ENCODE measurements at places on chromosomes 16 and 17. TPM values are rescaled to one million over a fixed set of nuclear protein-coding genes. Genes with fewer than 3 reads are reported as not detected.

DNA sequence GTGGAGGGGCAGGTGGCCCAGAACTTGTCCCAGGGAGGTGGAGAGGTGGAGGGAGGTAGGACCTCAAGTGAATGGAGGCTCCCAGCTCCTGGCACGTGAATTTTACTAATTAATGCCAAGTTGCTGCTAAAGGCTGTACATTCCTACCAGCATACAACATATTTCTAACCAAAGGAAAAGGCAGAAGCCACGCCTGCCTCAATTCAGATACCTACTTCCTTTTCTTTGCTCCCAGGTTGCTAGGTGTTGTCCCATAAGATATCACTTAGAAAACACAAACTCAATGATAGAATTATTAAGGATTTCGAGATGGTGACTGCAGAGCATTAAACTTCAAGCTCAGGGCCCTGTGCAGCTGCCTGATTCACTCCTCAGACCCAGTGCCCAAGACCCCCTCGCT is 20.5 kb upstream of the SMPD3 start:
- H3K4me3 ChIP-seq, result no peak overlapping the region
- H3K27me3 ChIP-seq, result 0 out of 2 replicates have a peak, but pooled peaks cover 3% of the 10 kb centered on the region
- no peak for DNase-seq
- H3K4me1 ChIP-seq, result no peaks in the 10 kb centered on the region
- no peaks in the 10 kb centered on the region for H3K36me3 ChIP-seq
- no peak overlapping the region for H3K27ac ChIP-seq

MYH3 gene
- 1.1 TPM for total RNA-seq

GAS7 gene
- total RNA-seq, result 13.4 TPM

DNA sequence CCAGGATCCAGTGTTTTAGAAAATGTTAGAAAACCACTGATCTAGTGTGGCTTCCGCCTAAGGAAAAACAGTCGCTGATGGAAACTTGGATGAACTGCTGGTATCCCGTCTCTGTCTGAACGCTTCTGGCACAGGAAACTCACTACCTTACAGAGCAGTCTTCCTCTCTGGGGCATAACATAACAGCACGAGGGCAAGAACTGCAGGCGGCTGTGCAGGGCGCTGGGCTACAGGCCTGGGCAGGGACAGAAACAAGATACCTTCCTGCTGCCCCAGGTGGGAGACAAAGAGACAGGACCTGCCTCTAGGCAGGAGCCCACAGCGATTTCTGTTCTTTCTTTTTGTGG is 10.5 kb downstream of the MXRA7 start:
- peaks cover 68% of the 10 kb centered on the region for H3K4me1 ChIP-seq
- H3K27me3 ChIP-seq, result no peaks in the 10 kb centered on the region
- H3K4me3 ChIP-seq, result peak overlapping the region; percentile 67
- H3K27ac ChIP-seq, result peak overlapping the region; percentile 98
- peak; percentile 52 for DNase-seq

TMEM235 gene
- total RNA-seq, result not detected

DCUN1D3 gene
- 34.4 TPM for total RNA-seq

Data from GM23248 (cell line).